ENCODE measurements at places on chromosomes 3 and 15.

DNA sequence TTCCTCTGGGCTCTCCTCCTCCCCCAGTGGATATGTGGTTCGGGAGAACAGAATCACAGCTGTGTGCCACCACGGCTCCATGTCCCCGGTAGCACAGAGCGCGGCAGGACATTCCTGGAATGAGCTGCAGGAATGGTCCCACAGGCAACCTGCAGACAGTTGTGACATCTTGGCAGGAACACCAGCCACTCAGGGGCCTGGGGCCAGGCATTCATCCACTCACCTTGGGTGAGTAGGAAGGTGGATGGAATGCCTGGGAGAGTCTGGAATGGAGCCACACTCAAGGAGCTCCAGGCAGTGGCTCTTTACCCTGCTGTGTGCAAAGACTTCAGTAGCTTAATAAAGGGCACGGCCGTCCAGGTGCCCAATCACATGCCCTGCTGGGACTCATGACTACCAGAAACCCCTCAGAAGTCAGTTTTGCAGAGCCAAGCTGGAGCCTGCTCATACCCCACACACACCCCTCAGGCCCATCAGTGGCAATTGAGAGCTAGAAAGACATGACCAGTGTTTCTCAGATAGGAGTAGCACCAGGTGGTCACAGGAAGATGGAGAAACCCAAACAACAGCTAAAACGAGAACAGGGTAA lies 117.3 kb upstream of the PRR20G start:
- DNase-seq = peak; percentile 82

DNA sequence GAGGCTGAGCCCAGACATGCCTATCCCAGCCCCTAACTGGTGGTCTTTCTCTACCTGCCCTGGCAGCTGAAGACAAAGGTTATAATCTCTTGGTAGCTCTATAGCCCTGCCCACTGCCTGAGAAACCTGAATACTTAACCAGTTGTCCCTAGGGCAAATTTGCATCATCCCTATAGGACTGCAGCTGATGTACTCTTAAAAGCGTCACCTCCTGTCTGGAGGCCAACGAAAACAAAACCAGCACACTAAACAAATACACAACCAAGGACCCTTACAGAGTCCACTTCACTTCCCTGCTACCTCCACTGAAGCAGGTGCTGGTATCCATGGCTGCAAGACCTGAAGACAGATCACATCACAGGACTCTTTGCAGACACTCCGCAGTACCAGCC lies 98.0 kb downstream of the KCNAB1 start:
- no peak for DNase-seq

DNA sequence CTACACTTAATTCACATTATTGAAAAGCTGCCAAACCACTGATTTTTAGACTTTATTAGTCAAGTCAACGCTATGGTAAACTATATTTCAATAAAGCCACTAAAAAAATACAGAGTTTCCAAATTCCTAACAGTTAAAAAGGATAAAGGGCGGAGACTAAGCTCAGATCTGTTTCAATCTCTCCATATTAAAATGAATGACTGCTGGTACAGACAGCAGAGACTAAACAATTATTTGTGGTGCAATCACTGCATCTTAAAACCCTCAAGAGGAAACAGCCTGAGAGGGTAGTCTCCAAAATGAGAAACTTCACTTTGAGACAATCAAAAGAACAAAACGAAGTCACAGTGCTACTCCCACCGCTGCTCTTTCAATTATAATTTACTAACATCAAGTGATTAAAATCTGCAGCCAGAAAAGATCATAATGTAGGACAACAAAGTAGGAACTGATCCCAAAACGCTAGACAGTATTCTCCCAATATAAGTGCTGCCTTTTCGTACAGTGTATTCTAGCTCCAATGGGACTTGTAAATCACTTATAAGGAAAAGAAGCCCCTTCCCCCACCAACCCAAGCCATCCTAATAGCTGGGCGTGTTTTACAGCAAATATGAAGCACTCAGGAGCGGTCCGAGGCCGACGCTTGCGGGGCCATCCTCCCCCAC lies 1.2 kb downstream of the UBP1 start:
- DNase-seq = no peak

DNA sequence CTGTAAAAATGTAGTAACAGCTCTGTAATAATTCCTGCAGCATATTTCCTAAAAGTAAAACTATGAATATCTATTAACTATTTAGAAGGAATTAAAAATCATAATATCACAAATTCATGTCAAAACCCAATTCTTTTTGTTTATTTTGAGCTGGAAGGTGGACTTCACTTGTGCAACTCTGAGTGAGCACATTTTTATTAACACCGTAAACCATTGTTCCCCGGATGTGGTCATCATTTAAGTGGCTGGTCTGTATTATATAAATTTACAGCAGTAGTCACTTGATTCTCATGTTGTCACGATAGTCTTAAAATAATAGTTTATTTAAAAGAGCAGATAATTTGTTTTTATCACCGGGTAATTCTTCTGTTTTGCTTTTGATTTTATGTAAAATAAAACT lies 43.0 kb upstream of the UTS2B start:
- no peak for DNase-seq

DNA sequence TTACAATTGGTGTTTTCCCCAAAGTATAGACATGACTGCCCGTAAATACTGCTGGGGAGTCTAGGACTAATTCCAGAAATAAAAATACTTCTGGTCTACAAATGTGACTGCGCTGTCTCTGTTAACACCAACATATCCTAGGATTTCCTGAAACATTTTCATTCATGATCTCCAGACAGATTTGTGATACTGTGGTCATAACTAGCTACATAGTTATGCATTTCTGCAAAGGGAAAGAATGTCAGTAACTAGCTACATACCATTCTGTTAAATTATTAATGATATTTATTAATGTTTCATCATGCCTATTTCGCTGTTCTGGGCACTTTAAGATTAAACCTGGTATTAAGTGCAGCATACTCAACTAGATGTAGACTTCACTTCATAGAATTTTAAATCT lies 33.3 kb downstream of the SETD5 start:
- no peak for DNase-seq

DNA sequence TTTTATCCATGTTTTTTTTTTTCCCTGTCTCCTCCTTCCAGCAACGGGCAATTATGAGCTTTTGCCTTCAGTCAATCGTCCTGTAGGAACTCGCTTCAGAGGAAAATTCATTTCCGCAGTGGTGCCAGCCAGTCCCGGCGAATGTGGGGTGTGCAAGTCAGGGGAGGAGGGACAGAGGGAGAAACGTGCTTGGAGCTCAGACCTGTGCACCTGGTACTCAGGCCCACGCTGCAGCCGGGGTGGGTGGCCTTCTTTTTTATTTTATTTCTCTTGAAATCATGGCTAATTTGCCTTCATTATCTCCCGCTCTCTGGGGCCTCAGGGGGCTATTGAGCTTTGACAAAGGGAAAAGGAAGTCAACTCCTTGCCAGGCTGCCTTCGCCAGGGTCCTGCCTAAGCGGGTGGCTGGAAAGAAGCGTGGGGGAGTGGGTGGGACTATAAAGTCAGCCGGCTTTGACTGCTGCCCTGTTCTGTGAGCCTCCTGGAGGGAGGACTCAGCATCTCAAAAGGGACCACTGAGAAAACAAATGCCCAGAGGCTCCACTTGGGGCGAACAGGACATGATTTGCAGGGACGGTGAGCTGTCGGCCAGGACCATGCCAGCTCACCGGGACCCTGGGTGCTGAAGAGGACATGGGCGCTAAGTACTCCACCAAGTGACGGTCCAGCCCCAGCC lies 5.5 kb downstream of the GRIP2 start:
- DNase-seq = no peak

DNA sequence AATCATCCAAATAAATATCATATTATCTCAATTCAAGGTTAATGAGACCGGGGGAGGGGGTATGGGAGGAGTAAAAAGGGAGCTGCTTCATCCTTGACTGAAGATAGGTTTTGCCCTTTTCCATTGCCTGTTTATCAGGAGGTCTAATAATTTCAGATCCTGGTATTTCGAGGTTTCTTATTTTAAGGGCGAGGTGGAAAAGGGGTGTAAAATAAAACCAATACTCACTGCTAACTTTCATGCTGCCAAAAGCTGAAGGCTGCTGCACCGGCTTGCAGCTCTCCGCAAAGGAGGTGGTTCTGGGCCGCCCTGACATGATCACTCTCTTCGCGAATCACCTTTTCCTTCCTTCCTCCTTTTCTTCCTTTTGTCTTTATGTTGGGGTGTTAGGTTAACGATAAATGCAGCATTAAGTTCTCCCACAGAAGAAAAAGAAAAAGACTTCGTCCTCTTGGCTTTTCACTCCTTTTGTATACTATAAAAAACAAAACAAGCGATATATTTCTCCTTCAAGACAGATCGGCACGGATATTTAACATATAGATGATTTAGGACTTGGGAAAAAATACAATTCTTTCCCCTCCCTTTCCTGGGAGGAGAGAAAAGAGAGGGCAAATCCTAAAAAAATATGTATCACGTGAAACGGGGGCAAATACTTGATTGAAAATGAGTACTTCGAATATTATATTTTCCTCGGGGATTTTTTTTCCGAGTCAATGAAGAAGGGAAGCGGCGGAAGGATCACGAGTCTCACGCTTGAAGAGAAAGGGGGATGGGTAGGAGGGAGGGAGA lies 932 bp downstream of the GSK3B start:
- no peak for DNase-seq

All from breast epithelium (tissue), 4 donors.